ENCODE measurements at places on chromosomes 16 and 17.
A peak's percentile ranks its signal among the peaks of the same experiment; 100 is the strongest.

GRCh38 chr17:58387834-58388233, 29.5 kb downstream of the RNF43 start:
- DNase-seq: no peak

- no peak for DNase-seq
Measured at GRCh38 chr17:72613396-72613795, 479.1 kb downstream of the SLC39A11 start.

DNA sequence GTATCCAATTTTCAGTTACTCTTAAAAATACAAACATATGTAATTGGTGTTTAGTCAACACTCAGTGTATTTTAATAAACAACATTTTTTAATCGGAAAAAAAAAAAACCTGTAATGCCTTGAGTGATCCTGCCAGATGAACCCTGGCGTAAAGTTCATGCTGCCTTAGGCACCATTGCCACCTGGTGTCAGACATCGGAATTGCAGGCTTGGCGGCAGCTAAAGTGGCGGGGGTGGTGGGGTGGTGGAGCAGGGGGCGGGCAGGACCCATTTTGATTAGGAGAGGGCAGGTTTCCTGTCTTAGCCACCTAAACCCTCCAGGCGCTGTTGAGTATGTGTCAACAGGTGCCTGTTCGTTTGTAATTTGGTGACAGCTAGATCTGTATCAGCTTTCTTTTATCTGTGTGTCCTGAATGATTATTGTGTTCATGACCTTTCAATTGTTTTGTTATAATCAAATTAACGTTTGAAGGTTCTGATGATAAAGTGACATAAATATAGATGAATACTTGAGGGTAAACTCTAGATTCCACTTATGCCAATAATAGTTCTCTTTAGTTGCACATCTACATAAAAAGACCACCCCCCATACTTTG, 588.7 kb downstream of the CDH13 start:
- DNase-seq: peak; percentile 13

DNA sequence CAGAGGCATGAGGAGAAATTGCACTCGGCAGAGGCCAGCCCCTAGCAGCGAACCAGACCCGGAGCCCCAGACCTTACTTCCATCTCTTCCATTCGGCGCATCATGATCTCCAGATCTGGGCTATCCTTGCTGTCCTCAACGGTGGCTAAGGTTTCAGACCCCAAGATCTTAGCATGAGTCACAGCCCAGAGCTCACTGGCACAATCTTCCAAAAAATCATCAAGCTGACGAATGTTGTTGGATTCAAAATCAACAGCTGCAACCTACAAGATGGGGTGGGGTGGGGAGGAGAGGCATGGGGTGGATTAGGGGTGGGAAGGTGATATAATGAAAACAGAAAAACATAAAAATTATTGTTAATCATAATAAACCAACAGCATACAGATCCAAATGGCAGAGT, 39.7 kb upstream of the PITPNM3 start:
- DNase-seq: no peak

DNA sequence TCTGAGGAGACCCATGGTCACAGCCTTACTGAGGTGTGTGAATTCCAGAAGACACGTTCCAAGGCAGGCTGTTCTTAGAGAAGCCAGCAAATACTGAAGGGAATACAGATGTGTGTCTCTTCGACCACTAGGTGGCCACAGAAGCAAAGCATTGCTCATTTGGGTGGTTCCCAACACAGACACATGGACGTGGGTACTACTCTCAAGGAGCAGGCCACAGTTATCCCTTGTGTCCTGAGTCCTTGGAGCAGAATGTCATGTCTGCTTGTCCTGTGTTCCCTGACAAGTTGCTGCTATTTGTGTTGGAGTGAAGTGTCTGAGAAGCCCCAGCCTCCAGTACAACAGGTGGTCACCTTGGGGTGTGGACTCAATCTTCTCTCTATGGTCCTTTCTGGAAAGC, 30.3 kb downstream of the HMOX2 start:
- DNase-seq: no peak

- no peak for DNase-seq
Measured at GRCh38 chr16:24801761-24802302, 43.9 kb upstream of the SLC5A11 start.

DNA sequence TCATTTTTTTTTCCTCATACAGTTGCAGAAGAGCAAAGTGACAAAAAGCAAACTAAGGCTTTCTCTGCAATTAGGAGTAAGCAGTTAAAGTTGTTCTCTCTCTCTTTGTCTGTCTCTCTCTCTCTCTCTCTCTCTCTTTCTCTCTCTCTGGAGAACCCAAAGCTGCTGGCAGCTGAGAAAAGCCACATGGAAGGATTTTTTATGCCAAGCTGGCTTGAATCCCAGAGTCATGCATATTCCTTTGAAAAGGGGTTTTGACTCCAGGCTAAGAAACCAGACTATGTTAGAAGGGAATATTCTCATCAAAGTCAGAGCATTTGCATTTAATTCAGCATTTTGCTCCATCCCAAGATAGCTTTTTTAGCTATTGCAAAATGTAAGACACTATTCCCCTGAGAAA, 1114.2 kb upstream of the GOT2 start:
- DNase-seq: no peak

DNA sequence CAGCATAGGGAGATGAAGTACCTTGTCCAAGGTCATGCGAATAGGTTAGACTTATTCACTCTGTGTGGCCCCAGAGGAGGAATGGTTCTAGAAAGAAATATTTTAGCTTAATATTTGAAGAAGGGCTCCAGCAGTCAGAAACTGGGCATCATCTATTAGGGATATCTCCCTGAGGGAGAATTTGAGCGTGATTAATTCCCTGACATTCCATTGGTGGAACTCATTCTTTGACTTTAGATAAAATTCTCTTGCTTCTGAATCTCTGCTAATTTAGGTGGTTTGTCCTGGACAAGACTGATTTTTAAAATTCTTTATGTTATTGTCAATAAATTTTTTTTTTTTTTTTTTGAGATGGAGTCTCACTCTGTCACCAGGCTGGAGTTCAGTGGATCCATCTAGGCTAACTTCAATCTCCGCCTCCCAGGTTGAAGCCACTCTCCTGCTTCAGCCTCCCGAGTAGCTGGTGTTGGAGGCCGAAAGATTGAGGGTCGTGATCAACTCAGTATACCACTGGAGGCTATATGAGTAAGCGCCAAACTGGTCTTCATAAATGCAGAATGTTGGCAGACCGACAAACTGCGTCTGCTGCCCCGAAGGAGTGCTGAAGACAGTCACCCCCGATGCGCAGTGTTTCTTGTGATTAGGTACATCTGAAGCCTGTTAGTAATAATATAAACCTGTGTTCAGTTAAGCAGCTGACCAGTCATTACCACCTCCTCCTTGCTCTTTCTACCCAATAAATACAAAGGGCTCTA, 267.9 kb upstream of the HSBP1 start:
- DNase-seq: no peak

DNA sequence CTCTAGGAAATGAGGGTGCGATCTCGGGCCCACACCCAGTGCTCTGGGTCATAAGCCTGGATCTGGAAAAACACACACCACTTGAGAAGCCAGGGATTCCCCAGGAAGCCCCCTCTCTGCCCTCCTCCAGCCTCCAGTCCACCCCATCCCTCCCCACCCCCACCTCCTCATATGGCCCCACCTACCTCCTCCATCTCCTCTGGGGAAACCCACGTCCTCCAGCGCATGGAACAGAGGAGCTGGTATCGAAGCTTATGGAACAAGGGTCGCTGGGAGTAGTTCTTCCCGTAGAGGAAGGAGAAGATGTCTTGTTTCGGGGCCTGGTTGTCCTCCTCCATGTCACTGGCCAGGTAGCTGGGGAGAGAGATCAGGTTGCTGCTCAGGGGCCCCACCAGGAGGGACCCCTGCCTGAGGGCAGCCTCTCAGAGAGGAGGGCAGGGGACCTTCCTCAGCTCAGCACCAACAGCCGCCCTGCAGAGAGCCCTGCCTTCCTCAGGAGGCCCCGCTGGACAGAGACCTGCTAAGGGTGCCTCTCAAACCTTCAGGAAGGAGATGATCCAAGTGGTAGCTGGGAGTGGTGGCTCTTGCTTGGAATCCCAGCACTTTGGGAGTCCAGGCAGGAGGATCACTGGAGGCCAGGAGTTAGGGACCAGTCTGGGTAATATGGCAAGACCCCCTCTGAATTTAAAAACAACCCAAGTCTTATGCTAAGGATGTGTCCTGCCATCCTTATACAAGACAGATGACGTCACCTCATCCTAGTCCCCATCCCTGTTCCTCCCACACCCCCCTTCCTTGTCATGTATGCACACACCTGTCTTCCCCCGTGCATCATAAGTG, 5.0 kb downstream of the SPDYE4 start:
- no peak for DNase-seq

DNA sequence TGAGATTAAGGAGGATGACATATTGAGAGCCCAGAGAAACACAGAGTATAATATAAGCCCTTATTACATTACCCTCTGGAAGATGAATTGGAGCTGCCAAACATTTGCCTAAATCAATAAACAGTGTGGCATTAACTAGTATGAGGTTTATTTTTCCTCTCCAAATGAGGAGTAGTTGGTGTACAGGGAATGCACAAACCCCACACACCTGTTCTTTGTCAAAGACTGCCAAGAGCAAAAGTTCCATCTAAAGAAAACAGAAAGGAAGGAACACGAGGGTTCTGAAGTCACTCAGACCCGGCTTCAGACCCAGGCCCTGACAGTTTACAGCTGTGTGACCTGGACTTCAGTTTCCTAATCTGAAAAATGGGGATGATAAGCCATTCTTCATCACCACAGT, 138.1 kb downstream of the SHISA9 start:
- DNase-seq: no peak

DNA sequence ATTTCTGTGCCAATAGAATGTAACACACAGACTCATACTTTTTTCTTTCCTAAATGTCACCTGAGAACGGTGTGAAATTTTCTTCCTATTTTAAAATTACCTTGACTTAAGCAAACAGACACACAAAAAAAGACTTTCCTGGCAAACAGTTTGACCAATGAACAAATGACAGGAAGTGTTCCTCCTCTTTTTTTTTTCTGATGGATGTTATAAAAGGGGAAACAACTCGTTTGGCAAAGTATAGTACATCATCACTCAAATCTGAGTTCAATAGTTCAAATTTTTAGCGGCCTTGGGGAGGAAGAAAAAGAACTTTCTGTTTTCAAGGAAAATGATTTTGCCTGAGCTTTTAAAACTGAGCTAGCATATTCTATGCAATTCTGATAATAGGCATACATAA, 19.8 kb downstream of the HS3ST3A1 start:
- no peak for DNase-seq

GRCh38 chr16:81136390-81137335, 40.5 kb upstream of the GCSH start:
- DNase-seq: peak; percentile 23

- peak; percentile 14 for DNase-seq
Measured at GRCh38 chr17:77312786-77313599, 172.2 kb downstream of the SEC14L1 start.

Measured in T1000 (cell line).